ENCODE measurements at places on chromosomes 12 and 14.

- no peak for DNase-seq
Measured at GRCh38 chr12:32846053-32846452, 50.5 kb downstream of the PKP2 start.

DNA sequence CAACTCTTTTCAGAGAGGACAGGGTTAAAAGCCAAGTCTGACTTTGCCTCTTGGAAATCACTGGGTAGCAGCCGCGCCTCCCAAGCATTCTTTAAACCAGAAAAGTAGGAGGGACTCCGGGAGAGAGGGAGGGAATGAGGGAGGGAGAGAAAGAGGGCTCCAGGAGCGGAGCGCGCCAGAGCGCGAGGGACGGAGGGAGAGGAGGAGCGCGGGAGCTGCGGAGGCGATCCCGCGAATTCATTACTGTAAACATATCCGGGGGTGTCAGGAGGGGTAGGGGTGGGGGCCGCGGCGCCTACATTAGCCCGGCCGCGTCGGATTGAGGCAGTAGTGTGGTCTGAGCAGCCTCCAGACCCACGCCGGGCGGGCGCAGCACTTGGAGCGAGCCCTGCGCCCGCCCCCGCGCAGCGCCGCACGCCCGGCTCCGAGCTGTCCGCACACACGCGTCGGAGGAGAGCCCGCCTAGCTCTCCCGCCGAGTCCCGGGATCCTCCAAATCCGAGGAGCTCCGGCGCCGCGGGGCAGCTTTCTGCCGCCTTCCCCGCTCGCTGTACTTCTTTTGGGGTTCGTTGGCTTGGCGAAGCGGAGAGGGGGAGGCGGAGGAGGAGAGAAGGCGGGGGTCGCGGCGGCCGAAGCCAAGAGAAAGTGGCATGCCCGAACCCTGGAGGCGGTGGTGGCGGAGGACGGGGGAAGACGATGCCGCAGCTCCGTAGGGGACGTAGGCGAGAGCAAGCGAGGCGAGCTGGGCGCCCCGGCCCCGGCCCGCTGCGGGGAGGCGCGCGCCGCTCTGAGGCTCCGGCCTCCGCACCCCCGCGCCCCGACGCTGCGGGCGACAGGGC is 3.3 kb downstream of the FLRT2 start:
- DNase-seq: no peak

DNA sequence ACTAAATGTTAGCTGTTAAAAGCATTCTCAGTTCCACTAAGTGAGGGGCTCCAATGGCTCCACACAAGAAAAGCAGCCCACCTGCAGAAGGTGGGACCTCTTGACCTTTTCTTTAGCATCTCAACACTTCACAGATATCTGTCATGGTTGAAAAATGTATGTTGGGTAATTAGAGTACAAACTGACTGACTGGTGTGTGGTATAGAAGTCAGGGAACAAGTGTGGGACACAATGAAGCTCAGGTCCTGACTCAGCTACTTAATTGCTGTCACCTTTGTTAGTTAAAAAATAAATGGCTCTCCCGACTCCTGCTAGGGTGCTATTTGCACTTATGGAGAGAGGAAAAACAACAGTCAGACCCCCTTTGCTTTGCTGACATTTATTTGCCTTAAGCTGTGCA is 299.0 kb downstream of the TTC6 start:
- DNase-seq: no peak

DNA sequence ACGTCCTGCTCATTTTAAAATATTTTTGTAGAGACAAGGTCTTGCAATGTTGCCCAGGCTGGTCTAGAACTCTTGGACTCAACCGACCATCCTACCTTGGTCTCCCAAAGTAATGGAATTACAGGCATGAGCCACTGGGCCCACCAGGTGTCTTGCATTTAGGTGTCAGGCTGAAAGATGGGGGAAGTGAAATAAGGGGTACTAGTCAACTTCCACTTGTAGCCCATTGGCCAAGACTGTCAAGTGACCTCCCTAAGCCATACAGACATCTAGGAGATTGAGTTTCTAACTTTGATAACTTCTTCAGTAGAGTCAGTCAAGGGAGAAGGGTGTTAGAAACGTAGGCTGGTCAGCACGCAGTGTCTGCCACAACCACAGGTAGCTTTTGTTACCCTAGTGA is 32.0 kb downstream of the ARF6 start:
- DNase-seq: no peak

- DNase-seq: no peak
Measured at GRCh38 chr12:56840922-56841321, 77.8 kb downstream of the HSD17B6 start.

DNA sequence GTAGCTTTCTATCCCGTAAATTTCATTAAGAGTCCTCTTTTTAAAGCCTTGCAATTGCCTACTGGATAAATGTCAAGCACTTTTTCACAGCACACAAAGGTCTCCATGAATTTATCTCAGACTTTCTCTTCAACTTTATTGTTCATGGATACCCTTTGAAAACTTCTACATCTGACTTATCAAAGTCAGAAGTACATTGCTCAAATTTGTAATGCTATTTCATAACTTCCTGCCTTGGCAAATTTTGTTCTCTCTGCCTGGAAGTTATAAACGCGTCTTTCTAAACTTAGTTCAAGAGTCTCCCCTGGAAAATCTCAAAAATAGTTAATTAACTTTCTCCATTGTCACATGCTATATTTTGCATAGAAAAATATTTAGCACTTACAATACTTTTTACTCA is 55.9 kb upstream of the RERGL start:
- DNase-seq: no peak

GRCh38 chr12:32139064-32139421 is 32.4 kb downstream of the BICD1 start:
- no peak for DNase-seq

Data from stimulated activated CD8-positive, alpha-beta memory T cell treated with anti-CD3 and anti-CD28 coated beads, Interleukin-2, amount 100 ng/mL, for 1 hour (primary cell).